GM18507 (cell line): ENCODE measurements at places on chromosomes 7 and 10.

- no peak for DNase-seq
Measured at GRCh38 chr7:146635205-146636032, 518.8 kb downstream of the CNTNAP2 start.

- DNase-seq: no peak
Measured at GRCh38 chr7:96729820-96730219, 20.2 kb upstream of the SEM1 start.

DNA sequence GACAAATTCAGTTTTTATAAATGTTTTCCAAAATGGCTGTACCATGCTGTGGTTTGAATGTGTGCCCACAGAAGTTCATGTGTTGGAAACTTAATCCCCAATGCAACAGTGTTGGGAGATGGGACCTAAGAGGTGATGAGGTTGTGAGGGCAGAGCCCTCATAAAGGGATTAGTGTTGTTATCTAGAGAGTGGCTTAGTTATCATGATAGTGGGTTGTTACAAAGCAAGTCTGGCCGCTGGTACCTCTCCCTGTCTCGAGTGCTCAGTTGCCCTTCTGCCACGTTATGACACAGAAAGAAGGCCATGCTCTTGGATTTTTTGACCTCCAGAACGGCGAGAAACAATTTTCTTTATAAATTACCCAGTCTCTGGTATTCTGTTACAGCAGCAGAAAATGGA, 119.0 kb downstream of the BTAF1 start:
- DNase-seq: no peak

GRCh38 chr7:1237704-1238255, 5.1 kb downstream of the UNCX start:
- no peak for DNase-seq

GRCh38 chr10:62005687-62006086, 104.2 kb downstream of the ARID5B start:
- no peak for DNase-seq

GRCh38 chr7:2437136-2437535, 33.7 kb downstream of the CHST12 start:
- no peak for DNase-seq

GRCh38 chr10:132667342-132668047, 118.5 kb downstream of the NKX6-2 start:
- DNase-seq: no peak

DNA sequence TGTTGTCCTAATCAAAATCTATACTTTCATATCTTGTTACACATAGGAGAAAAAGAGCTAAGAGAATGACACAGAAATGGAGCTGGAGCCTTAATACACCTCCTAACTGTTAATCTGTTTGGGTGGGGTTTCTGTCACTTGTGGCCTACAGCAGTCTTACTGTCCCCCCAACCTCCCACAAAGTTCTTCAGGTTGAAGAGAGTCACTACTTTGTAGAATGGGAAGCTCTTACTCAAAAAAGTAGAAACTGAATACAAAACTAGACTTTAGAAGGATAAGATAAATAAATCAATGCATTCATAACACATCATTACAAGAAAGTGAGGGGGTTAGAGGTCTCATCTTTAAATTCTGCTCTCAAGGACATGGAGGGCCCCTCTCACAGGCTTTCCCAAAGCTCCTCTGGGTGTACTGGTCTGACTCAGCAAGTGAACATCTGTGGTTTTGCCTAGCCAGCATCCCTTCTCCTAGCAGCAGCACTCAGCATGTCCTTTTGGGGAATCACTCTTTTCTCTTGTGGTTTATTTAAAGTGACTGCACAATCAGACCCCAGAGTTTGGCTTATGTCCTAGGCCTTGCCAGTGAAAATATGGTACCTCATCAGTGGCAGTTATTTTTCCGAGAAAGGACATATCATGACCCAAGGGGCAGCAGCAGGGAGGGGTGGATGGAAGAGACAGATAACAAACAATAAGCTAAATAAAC, 2.0 kb upstream of the BLVRA start:
- no peak for DNase-seq

DNA sequence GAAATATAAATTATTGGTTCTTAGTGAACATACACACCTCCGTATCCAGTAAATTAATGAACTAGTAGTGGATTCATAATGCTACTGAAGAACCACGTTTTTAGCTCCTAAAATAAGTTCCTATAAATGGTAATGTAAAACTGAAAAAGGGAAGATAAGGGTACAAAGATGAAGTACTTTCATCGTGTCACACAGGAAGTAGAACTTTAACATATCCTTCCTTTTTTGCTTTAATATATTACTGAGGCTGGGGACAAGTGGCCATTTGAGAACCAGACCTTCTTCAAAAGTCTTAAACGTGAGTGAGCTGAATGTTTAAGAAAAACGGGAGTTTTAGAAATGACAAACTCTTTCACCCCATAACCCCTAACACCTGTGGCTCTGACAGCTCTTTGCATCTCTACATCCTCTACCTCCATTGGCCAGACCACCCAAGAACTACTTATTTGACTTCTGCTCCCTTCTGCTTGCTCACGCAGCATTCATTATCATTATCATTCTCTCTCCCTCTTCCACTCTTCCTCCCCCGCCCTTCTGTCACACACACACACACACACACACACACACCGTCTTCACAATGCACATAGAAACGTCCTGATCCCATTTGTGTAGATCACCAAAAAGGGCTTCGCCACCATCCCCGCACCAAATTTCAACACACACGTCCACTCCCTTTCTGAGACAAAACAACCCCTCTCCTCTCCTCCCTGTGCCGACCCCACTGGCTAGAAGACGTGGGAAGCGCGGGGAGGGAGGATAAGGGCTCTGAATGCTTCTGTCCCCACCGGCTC, 677 bp downstream of the SKAP2 start:
- DNase-seq: no peak

GRCh38 chr10:110528224-110528996, 30.7 kb downstream of the DUSP5 start:
- no peak for DNase-seq

DNA sequence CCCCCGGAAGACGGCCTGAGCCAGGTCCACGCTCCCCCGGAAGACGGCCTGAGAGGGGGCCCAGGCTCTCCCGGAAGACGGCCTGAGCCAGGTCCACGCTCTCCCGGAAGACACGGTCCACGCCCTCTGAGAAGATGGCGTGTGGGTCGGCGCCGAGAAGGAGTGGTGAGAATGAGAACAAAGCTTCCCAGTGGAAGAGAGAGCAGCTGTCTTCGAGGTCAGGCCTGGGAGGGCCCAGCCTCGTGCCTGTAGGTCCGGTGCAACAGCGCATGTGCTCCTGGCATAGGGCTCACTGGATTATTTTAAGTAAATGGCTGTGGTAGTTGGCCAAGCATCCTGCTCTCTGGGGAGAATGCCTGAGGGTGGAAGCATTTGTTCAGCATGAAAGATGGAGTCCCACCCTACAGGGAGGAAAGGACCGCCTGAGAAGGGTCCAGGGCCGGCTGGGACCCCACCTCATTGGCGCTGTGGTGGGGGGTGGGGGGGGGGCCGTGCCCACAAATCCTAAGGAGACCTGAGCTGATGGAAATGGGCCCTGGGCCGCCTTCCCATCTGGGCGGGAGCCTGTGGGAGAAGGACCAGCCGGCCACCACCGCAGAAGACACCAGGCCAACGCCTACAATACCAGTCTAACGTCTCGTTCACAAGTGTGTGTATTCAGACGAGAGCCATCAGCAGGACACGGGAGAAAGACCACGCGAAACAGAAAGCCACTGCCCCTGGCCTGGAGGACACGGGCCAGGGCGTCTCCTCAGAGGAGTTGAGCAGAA, 210.0 kb downstream of the WDR37 start:
- no peak for DNase-seq

DNA sequence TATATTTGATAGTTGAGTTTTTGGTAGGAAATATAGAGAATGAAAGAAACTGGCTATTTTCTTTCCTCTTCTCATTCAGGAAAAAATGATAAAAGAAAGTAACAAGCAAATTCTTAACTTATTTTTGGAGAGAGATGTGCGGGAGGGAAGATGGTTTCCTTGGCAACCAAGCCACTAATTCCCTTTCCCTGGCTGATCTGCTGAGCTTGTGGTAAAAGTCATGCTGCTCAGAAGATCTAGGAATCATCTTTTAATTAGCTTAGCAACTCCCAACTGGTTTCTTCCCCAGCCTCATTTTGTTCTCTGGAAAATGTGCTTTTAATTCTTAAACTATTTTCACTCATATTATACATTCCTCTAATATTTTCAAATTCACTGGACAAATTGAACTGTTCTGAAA, 11.8 kb downstream of the UROS start:
- DNase-seq: no peak

DNA sequence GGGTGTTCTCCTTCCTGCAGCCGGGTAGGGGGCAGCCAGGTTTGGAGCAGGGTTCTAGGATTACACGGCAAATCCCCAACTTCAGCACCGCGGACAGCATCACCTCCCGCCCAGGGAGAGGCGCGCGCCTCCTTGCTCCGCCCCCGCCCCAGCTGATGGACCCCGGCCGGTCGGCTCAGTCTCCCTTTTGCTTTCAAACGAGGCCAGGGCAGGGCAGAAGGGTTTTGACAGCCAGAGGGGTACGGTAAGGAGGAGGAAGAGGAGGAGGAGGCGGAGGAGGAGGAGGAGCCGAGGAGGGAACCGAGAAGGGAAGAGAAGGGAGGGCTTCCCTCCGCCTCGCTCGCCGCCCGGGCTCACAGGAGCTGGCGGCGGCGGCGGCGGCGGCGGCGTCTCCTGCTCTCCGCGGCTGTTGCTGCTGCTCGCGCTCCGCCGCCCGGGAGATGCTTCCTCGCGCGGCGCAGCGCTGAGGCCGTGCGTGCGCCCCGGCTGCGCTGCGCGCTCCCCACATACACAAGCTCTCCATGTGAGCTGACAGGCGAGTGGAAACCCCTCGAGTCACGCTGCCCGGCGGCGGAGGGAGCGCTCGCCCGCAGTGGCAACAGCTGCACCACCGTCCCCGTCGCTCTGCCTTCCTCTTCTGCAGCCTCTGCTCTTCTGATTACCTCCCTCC, 615 bp upstream of the CNTNAP2 start:
- DNase-seq: no peak

DNA sequence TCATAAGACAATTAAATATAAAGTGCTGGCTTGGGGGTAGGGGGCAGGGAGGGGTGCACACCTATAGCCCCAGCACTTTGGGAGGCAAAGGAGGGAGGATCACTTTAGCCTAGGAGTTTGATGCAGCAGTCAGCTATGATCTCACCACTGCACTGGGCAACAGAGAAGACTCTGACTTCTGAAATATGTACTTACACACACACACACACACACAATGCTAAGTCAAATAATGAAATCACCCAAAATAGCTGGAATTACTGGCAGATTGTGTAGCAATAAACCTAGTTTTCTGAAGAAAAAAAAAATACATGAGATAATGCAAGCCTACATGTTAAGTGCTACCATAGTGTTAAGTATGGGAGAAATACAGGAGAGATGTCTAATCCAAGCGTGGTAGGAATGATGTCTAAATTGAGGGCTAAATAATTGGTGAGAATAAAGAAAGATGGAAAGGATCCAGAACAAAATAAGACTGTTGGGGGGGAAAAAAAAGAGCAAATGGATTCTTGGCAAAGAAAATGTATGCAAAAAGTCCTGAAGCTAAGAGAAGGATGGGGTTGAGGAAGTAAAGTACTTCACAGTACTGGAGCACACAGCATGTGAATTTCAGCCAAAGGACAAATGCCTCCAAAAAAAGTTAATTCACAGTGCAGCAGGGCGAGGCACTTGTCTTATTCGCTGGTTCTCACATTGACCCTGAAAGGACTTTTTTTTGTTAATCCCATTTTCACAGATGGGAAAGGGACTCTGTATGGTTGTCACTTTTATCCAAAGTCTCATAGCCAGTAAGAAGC, 73.9 kb downstream of the IGF2BP3 start:
- DNase-seq: no peak

- DNase-seq: no peak
Measured at GRCh38 chr7:128353610-128354009, 7.9 kb downstream of the PRRT4 start.

DNA sequence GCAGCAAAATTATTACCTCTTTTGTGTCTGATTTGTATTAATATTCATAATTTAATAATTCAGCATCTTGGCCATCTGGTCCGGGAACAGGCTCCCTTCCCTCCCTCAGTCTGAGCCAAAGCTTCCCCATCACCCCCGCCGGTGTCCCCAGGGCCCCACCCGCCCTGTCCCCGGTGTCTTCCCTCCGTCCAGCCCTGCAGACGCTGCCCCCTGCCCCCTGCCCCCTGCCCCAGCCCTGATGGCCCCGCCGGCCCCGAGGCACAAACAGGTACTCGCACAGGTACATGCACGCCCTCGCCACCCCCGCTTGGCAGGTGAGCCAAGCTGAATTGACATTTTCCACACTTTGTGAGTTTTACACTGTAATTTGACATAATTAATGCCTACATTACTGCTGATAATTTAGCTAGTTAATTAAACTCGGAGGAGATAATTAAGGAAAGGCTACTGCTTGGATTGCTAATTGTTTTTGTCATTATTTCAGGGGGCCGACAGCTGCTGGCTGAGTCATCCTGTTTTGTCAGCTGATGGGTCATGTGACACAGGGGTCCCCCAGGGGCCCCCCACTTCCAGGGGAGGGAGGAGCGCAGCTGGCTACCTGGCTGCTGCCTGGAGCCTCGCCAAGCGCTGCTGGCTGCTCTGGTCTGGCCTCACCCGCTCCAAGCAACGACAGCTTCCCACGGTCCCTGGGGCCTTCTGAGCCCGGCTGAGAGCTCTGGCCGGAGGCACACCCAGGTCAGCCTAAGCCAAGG, 36.6 kb downstream of the MICALL2 start:
- no peak for DNase-seq

DNA sequence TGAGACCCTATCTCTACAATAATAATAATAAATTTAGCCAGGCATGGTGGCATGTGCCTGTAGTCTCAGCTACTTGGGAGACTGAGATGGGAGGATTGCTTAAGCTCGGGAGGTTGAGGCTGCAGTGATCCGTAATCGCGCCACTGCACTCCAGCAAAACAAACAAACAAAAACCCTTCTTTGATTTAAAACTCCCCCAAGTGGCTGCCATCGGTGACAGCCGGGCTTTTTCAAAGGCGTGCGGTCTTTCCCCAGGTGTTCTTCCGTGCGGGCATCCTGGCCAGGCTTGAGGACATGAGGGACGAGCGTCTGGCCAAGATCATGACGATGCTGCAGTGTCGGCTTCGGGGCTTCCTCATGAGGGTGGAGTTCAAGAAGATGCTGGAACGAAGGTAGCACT, 1.9 kb upstream of the MYH16 start:
- DNase-seq: no peak

DNA sequence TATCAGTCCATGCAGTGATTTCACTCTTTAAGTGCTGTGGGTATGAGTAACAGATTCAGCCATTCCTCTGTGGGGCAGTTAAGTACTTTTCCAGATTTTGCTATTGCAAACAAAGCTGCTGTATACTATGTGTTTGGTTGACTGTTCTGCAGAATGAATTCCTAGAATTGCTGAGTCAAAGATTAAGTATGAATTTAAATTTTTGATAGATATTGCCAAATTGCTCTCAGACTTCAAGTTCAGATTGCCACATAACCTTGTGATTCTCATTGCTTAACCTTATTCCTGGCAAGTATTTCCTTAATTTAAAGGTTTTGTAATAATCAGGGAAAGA, 21.6 kb upstream of the SAR1A start:
- no peak for DNase-seq
